Endothelial cell of umbilical vein (primary cell): ENCODE measurements at places on chromosomes 13 and 19. TPM values are rescaled to one million over a fixed set of nuclear protein-coding genes. Genes with fewer than 3 reads are reported as not detected.

Gene MISP
- total RNA-seq = not detected in 2 replicates

Gene PSG6
- not detected in 2 replicates for total RNA-seq

Gene FXYD3
- not detected in 2 replicates for total RNA-seq

Gene GRIN3B
- total RNA-seq = 0.69 and 0.82 TPM in 2 replicates

Gene GPC5
- 0.97 and 1.7 TPM in 2 replicates for total RNA-seq

Gene MRPS12
- 46.0 and 49.3 TPM in 2 replicates for total RNA-seq

Gene FUT3
- not detected in 2 replicates for total RNA-seq

Gene RFPL4AL1
- total RNA-seq = not detected in 2 replicates

Gene FPR2
- not detected in 2 replicates for total RNA-seq

Gene AZU1
- total RNA-seq = not detected in 2 replicates

Gene CEACAM16
- total RNA-seq = not detected in 2 replicates

Gene ZNF224
- total RNA-seq = 19.4 and 21.8 TPM in 2 replicates

Gene IGFL2
- total RNA-seq = not detected in 2 replicates

Gene ZNF429
- 2.4 and 2.6 TPM in 2 replicates for total RNA-seq
